ENCODE measurements at places on chromosomes 11 and 22. TPM values are rescaled to one million over a fixed set of nuclear protein-coding genes. Genes with fewer than 3 reads are reported as not detected.

DNA sequence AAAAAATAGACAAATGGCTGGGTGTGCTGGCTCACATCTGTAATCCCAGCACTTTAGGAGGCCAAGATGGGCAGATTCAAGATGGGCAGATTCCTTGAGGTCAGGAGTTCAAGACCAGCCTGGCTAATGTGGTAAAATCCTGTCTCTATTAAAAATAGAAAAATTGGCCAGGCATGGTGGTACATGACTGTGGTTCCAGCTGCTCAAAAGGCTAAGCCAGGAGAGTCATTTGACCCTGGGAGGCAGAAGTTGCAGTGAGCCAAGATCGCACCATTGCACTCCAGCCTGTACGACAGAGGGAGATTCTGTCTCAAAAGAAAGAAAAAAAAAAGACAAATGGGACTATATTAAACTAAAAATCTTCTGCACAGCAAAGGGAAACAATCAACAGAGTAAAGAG is 55.4 kb downstream of the USP35 start:
- DNase-seq: no peak

GRCh38 chr11:26704249-26704648 is 17.6 kb downstream of the SLC5A12 start:
- DNase-seq: no peak

- no peak for DNase-seq
Observed at GRCh38 chr11:9069862-9070470, 21.4 kb downstream of the SCUBE2 start.

- DNase-seq: no peak
Observed at GRCh38 chr22:29431986-29432385, 6.4 kb upstream of the RFPL1 start.

DNA sequence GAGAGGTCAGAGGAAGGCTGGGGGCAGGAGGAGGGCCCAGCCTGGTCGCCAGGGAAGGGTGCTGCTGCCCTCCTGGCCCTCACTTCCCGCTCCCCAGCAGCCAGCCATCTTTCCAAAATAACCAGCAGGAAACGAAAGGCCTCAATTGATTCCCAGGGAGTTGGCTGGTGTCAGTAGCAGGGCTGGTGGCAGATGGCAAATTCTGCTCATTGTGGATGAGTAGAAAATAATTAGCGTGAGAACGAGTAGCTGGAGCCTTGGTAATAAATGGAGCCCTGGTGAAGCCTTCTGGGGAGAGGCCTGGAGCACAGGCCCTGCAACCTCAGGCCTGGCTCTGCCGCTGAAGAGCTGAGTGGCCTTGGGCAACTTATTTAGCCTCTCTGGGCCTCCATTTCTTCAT is 31.3 kb downstream of the DAGLA start:
- DNase-seq: no peak

- no peak for DNase-seq
Observed at GRCh38 chr22:29633514-29634312, 30.3 kb downstream of the NF2 start.

The CCDC73 gene
- total RNA-seq: 0.11 TPM

The FEN1 gene
- total RNA-seq: 131 TPM

Data from activated T-helper 2 cell treated with anti-CD3 and anti-CD28 coated beads, Interferon-gamma antibody, Interleukin-2, Interleukin-4, amounts not matched to agents 10 μg/mL and 5 μg/mL and 100 μg/mL, durations not matched to agents 14 hours and 24 hours and 36 hours (primary cell).